Right lobe of liver (tissue), 6 donors: ENCODE measurements at places on chromosomes 1 and 21. TPM values are rescaled to one million over a fixed set of nuclear protein-coding genes. Genes with fewer than 3 reads are reported as not detected.

C1orf141 gene
- not detected for total RNA-seq

UTS2 gene
- not detected for total RNA-seq

TTC34 gene
- total RNA-seq = not detected

OR6K3 gene
- total RNA-seq = not detected

ALPL gene
- total RNA-seq = 81.5 TPM

LRRC3 gene
- total RNA-seq = 17.7 TPM

LRRC39 gene
- total RNA-seq = 0.10 TPM

AMY2A gene
- not detected for total RNA-seq

CCNL2 gene
- 100 TPM for total RNA-seq

DNA sequence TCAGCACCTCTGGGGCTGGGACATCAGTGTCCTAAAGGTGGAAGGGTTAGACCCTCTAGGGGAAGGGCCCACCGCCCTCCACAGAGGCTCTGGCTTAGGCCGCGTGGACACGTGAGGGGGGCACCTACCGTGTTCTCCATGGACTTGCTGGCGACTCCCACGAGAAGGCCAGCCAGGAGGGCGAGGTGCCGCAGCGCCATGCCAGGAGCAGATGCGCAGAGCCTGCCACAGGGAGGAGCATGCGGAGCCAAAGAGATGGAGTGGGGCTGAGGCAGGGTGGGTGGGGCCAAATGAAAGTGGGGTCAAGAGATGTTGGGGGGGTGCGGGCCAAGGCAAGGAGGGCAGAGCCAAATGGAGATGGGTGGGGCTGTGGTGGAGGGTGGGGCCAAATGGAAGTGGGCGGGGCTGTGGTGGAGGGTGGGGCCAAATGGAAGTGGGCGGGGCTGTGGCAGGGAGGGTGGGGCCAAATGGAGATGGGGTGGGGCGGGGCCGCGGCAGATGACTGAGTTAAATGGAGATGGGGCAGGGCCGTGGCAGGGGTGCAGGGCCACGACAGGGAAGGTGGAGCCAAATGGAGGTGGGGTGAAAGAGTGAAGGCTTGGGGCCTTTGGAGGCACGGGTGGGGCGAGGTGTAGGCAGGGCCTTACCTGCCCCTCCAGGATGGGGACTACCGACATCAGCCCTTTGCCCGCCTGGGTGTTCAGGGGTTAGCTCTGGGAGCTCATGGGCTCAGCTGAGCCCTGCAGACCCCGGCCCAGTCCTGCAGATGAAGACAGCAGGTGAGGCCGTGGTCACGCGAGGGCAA is 17.4 kb upstream of the RNF223 start:
- H3K4me1 ChIP-seq = no peaks in the 10 kb centered on the region
- no peaks in the 10 kb centered on the region for H3K27me3 ChIP-seq
- no peak overlapping the region for H3K27ac ChIP-seq
- H3K36me3 ChIP-seq = no peaks in the 10 kb centered on the region
- no peak overlapping the region for H3K4me3 ChIP-seq

- H3K36me3 ChIP-seq = no peaks in the 10 kb centered on the region
- no peak for DNase-seq
- no peaks in the 10 kb centered on the region for H3K27me3 ChIP-seq
- H3K27ac ChIP-seq = no peak overlapping the region
Observed at GRCh38 chr1:233605205-233605604, 8.7 kb upstream of the KCNK1 start.

GRCh38 chr1:27589841-27590426 is 14.0 kb downstream of the AHDC1 start:
- no peak overlapping the region for H3K27ac ChIP-seq
- no peak overlapping the region for H3K4me3 ChIP-seq
- DNase-seq = no peak
- no peaks in the 10 kb centered on the region for H3K27me3 ChIP-seq
- H3K4me1 ChIP-seq = no peaks in the 10 kb centered on the region
- H3K36me3 ChIP-seq = no peaks in the 10 kb centered on the region

- H3K36me3 ChIP-seq = no peaks in the 10 kb centered on the region
- no peak overlapping the region for H3K27ac ChIP-seq
- no peaks in the 10 kb centered on the region for H3K4me1 ChIP-seq
- no peak overlapping the region for H3K4me3 ChIP-seq
Observed at GRCh38 chr21:41976611-41977010, 22.8 kb upstream of the C2CD2 start.

DNA sequence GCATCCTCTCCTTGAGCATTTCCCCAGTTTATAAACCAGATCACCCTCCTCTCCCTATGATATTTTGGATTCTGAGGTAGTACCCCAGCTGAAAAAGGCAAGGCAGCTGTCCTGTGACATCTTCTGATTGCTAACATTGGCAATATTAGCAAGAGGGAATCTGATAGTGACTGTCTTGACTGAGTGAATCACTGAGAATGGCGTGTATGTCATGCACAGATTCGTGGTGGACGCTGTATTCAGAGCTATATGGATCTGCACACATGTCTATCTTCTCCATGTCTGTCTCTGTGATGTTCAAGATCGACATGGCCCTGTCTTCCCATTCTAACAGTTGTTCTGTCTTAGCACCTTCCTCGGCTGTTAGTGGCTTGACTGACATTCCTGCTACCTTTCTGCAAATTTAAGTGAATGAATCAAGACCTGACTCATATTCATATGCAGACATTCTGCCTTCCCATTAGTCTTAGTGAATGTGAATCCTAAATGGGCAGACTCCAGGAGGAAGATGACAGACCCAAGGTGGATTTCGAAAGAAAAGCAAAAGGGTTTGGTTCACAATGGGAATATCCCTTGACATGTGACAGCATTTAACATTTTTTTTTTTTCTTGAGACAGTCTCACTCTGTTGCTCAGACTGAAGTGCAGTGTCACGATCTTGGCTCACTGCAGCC is 97.7 kb downstream of the PGBD5 start:
- H3K36me3 ChIP-seq = no peaks in the 10 kb centered on the region
- H3K27ac ChIP-seq = no peak overlapping the region
- no peak overlapping the region for H3K4me3 ChIP-seq
- no peaks in the 10 kb centered on the region for H3K27me3 ChIP-seq
- no peak for DNase-seq
- no peaks in the 10 kb centered on the region for H3K4me1 ChIP-seq

- no peak overlapping the region for H3K27ac ChIP-seq
- no peaks in the 10 kb centered on the region for H3K36me3 ChIP-seq
- no peaks in the 10 kb centered on the region for H3K4me1 ChIP-seq
- no peak overlapping the region for H3K4me3 ChIP-seq
Observed at GRCh38 chr1:172764378-172764777, 105.5 kb downstream of the FASLG start.

- no peaks in the 10 kb centered on the region for H3K4me1 ChIP-seq
- no peak overlapping the region for H3K4me3 ChIP-seq
- no peaks in the 10 kb centered on the region for H3K27me3 ChIP-seq
- no peaks in the 10 kb centered on the region for H3K36me3 ChIP-seq
- no peak overlapping the region for H3K27ac ChIP-seq
- DNase-seq = no peak
Observed at GRCh38 chr1:165240492-165240891, 116.0 kb downstream of the LMX1A start.

DNA sequence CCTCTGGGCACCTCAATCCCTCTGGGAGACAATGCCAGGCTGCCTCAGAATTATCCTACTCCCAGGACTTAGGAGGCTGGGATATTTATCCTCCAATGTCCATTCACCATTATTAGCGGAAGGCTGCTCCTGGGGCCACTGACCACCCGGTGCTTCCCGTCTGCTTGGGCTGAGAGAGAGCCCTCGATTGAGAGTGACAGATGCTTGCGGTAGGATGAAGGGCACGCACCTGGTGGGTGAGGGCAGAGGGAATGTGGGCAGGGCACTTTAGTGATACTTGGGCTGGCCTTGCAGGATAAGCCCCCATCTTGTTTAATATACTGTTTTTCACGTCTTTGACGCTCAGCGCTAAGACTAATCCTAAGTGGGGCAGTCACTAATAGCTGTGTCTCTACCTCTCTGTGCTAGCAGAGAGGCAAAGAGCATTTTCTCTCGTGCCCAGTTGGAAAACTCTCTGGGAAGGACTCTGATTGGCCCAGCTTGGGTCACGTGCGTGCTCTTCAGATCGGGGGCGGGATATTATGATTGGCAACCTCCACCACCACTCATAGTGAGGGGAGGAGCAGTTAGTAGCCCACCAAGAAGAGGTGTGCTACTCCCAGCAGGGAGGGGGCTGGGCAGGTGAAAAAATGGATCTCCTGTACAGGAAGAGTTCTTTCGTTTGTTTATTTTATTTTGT is 10.6 kb upstream of the PARS2 start:
- H3K36me3 ChIP-seq = no peaks in the 10 kb centered on the region
- no peak overlapping the region for H3K4me3 ChIP-seq
- no peaks in the 10 kb centered on the region for H3K4me1 ChIP-seq
- H3K27me3 ChIP-seq = no peaks in the 10 kb centered on the region
- DNase-seq = no peak
- H3K27ac ChIP-seq = no peak overlapping the region

- DNase-seq = no peak
- no peaks in the 10 kb centered on the region for H3K27me3 ChIP-seq
- H3K4me1 ChIP-seq = peaks cover 28% of the 10 kb centered on the region
- no peak overlapping the region for H3K27ac ChIP-seq
Observed at GRCh38 chr1:39569034-39569433, 7.6 kb downstream of the PABPC4 start.

- no peaks in the 10 kb centered on the region for H3K27me3 ChIP-seq
- H3K4me1 ChIP-seq = no peaks in the 10 kb centered on the region
- no peak for DNase-seq
- H3K36me3 ChIP-seq = no peaks in the 10 kb centered on the region
- H3K4me3 ChIP-seq = no peak overlapping the region
Observed at GRCh38 chr1:152495066-152495675, 15.4 kb upstream of the LCE5A start.

GRCh38 chr1:14809191-14809981 is 210.9 kb downstream of the KAZN start:
- H3K36me3 ChIP-seq = no peaks in the 10 kb centered on the region
- H3K27me3 ChIP-seq = no peaks in the 10 kb centered on the region

- no peak for DNase-seq
- no peak overlapping the region for H3K4me3 ChIP-seq
- H3K4me1 ChIP-seq = peaks cover 6% of the 10 kb centered on the region
Observed at GRCh38 chr1:9349331-9349851, 56.7 kb downstream of the SPSB1 start.

- H3K27me3 ChIP-seq = no peaks in the 10 kb centered on the region
- DNase-seq = no peak
- H3K27ac ChIP-seq = no peak overlapping the region
- no peaks in the 10 kb centered on the region for H3K36me3 ChIP-seq
- H3K4me1 ChIP-seq = peaks cover 9% of the 10 kb centered on the region
Observed at GRCh38 chr1:22484706-22485345, 33.2 kb downstream of the ZBTB40 start.

DNA sequence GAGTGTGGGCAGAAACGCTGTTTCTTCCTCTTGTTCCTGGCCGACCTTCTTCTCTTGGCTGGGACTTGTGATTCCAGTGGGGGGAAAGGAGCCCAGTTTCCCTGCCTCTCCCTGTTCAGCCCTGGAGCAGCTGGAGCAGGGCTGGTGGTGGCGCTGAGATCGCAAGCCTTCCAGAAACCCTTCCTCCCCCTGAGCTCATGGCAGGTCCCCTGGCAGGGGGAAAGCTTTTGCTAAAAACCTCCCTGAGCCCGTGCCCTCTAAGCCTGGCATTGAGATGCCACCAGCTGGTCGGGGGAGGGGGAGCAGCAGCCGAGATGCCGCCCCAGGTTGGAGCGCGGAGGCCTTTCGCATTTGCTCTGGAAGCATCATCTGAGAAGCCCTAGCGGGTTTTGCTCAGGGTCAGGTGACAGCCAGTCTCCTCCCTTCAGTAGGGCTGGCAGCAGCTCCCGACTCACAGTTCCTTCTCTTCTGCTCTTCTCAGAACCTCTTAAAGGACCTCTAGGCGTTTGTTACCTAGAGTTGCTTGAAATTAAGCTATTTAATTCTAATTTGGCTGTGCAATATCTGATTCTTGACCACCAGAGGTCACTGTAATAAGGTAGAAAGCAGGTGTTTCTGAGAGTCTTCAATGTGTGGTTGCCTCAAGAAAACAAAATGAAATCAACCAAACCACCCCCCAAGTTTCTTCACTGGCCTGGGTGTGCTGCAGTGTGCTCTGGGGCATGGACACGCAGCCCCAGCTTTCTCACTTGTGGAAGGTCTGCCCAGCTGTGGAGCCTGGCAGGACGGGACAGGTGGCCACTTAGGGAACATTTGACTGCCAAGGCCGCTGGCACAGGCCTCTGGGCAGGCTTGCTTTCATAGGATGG is 257.3 kb downstream of the CAMTA1 start:
- no peaks in the 10 kb centered on the region for H3K4me1 ChIP-seq
- H3K27ac ChIP-seq = no peak overlapping the region
- H3K27me3 ChIP-seq = no peaks in the 10 kb centered on the region

DNA sequence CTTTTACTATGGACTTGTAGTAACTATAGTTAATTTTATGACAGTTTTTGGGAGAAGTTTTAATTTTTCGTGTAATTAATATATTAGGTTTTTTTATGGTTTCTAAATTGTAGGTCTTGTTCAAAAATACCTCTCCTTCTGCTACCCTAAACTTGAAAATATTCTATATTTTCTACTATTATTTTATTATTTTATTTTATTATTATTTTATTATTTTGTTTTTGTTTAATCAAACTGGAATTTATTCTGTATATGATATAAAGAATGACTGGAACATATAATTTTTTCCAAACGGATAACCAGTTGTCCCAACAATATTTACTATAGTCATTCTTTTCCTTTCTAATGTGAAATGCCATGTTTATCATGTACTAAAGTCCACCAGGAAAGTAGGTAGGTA is 17.1 kb upstream of the AGO4 start:
- no peaks in the 10 kb centered on the region for H3K36me3 ChIP-seq
- DNase-seq = no peak
- no peak overlapping the region for H3K4me3 ChIP-seq
- no peaks in the 10 kb centered on the region for H3K27me3 ChIP-seq
- no peak overlapping the region for H3K27ac ChIP-seq

GRCh38 chr1:30283199-30283962 is 440.0 kb downstream of the MATN1 start:
- no peak for DNase-seq
- H3K4me1 ChIP-seq = no peaks in the 10 kb centered on the region
- no peaks in the 10 kb centered on the region for H3K27me3 ChIP-seq
- H3K36me3 ChIP-seq = no peaks in the 10 kb centered on the region
- no peak overlapping the region for H3K27ac ChIP-seq

DNA sequence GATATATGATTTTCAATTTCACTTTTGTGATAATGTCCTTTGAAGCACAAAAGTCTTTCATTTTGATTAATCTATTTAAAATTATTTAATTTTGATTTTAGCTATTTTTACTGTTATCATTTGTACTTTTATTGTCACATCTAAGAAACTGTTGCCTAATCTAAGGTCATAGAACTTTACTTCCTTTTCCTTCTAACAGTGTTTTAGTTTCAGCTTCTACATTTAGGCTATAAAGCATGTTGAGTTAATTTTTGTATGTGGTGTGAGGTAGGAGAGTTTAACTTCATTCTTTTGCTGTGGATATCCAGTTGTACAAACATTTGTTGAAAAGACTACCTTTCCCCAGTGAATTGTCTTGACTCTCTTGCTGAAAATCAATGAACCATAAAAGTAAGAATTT is 204.5 kb downstream of the TM2D1 start:
- no peaks in the 10 kb centered on the region for H3K27me3 ChIP-seq
- H3K4me1 ChIP-seq = no peaks in the 10 kb centered on the region
- H3K4me3 ChIP-seq = no peak overlapping the region
- H3K27ac ChIP-seq = no peak overlapping the region
- H3K36me3 ChIP-seq = no peaks in the 10 kb centered on the region
- no peak for DNase-seq
